ENCODE measurements at places on chromosomes 1 and 21.

GRCh38 chr1:246265481-246265880 lies 241.6 kb downstream of the SMYD3 start:
- no peak for DNase-seq

GRCh38 chr1:196701144-196701543 lies 49.3 kb downstream of the CFH start:
- no peak for DNase-seq

DNA sequence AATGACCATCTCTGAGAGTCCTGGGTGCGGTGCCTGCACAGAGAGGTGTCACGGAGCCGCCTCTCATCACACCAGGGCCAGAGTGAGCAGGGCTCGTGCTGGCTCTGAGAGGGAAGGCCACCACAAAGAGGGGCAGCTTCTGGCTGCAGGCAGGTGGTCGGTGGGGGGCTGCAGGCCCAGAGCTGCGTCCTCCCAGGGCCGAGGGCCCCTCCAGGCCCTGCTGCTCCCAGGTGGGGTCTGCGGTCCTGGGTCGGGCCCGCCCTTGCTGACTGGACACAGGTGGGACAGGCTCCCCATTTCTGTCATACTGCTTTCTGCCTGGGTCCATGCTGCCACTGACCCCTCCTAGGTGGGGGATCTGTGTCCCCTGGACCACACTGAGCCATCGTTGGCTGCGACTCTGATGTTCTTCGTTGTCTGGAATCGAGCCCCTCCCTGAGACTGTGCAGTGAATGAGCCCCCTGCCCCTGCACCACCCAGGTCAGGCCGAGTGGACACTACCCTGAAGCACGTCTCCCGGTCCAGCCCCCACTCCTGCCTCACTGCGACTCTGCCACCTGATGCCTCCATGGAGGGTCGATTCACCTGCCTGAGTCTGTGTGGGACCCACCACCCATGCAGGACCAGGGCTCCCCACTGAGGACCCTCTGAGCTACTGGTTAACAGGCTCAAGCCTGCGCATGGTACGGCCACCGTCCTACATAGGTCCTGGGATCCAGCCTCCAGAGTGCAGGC lies 332.0 kb upstream of the VAMP3 start:
- no peak for DNase-seq

DNA sequence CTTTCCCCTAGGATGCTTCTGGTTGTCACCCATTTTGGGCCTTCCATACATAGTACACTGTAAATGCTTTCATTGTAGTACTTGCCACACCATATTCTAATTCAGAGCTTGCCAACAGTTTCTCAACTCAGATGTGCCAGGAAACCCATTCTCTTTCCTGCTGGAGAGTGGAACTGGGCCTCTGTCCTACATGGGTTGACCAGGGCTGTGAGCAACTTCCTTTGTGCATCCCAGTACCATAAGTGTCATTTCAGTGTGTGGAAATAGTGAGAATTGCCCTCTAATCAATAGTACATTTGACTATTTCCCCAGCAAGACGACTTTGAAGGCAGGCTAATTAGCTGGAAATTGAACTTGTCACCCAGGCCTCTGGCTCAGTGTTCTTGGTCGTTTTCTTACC lies 74.8 kb downstream of the MTR start:
- no peak for DNase-seq

DNA sequence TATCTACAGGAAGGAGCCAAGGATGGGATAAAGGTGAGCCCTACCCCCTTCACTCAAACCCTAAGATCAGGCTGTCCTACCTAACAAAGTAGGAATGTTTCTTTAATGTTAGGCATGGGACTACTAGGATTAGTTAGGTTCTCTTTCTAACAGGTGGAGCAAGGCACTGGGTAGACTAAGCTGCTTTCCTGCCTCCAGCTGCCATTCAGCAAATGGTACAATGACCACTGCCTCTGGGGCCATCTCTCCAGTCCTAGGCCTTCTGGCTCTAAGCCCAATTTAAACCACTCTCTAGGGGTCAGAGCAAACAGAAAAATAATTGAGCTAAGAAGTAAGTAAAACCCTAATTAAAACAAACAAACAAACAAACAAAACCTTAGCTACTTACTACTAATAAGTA lies 15.7 kb upstream of the IPO9 start:
- DNase-seq, result no peak

- DNase-seq, result no peak
Measured at GRCh38 chr1:57088653-57089052, 122.8 kb upstream of the C8B start.
